SW480 (cell line): ENCODE measurements at places on chromosomes 7 and 10.

- peak; percentile 71 for DNase-seq
Observed at GRCh38 chr10:69819716-69820506, 18.2 kb downstream of the COL13A1 start.

DNA sequence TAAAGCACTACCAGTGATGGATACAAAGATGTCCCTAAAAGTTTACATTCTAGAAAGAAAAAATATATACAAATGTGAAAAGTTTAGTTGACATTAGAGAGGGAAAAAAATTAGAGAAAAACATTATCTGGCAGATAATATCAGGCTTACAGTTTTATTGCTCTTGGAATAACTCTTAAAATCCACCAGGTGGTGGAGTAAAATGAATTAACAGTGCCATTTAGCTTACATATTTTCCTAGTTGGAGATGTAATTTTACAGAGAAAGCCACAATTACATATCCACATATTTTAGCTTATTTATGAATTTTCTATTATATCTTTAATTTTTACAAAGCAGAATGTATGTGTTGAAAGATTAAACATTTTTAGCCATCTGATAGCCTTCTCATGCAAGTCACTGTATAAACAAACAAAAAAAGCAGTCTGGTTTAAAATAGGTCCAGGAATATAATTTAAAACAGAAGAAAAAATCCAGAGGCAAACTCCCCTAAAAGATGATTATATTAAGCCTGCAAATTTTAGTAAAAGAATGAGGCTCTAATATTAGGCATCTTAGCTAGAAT lies 6.5 kb downstream of the CABCOCO1 start:
- no peak for DNase-seq

GRCh38 chr7:138903186-138903820 lies 77.9 kb downstream of the KIAA1549 start:
- peak; percentile 82 for DNase-seq

GRCh38 chr7:151113344-151114150 lies 27.3 kb downstream of the AGAP3 start:
- peak; percentile 57 for DNase-seq

DNA sequence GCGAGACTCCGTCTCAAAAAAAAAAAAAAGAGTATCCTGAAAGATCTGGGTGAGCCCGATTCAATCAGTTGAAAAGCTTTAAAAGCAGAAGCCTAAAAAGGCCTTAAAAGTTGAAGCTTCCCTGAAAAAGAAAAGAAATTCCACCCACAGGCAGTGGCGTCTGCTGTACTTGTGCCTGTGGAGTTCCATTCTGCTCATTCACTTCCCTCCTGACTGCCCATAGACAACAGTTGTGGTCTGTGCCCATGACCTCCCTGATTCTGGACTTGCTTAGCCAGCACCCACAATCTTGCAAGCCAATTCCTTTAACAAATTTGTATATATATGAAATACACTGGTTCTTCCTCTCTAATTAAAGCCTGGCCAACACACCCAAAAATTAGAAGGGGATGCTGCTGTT lies 141.7 kb downstream of the DLG5 start:
- DNase-seq: no peak

GRCh38 chr7:17441557-17441956 lies 143.1 kb downstream of the AHR start:
- DNase-seq: no peak

- DNase-seq: no peak
Observed at GRCh38 chr10:12961416-12962205, 39.9 kb downstream of the CCDC3 start.

- no peak for DNase-seq
Observed at GRCh38 chr7:150978126-150978789, at the start of gene KCNH2. Gene KCNH2, minus strand, starts transcription at chr7:150978321. Its CDS starts 408 bp downstream, at chr7:150977913.

- DNase-seq: no peak
Observed at GRCh38 chr7:155762036-155762435, 50.2 kb downstream of the SHH start.

DNA sequence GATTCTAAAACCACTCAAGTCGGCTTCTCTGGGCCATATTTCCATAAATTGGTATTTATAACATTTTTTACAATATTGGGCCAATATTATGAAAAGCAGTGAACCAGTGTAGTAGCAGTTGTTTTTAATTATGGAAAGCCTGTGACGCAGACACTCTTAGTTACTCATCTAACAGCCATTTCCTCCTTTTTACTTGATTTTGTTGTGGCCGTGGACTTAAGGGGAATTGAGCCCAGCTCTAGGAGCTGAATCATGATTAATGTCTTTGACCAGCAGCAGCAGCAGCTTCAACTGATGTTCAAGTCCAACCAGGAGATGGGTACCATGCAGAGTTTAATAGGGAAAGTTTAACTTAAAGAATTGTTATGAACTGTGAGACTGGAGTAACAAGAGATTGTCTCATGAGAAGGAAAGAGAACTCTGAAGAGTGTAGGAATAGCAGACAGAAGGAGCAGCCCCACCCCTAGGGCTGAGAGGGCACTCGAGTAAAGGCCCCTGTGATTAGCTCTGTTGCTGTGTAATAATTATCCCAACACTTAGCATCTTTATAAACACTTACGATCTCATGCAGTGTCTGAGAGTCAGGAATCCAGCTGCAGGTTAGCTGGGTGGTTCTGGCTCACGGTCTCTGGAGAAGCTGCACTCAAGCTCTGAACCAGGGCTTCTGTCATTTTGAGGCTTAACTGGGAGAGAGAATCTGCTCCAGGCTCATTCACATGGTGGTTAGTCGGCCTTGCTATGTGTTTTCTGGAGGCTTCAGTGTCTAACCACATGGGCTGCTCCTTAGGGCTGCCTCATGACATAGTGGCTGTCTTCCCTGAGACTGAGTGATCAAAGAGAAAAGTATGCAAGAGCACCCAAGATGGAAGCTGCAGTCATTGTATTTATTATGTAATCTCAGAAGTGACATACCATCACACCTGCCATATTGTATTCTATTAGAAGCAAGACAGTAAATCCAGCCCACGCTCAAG lies 4.6 kb downstream of the LANCL2 start:
- no peak for DNase-seq

DNA sequence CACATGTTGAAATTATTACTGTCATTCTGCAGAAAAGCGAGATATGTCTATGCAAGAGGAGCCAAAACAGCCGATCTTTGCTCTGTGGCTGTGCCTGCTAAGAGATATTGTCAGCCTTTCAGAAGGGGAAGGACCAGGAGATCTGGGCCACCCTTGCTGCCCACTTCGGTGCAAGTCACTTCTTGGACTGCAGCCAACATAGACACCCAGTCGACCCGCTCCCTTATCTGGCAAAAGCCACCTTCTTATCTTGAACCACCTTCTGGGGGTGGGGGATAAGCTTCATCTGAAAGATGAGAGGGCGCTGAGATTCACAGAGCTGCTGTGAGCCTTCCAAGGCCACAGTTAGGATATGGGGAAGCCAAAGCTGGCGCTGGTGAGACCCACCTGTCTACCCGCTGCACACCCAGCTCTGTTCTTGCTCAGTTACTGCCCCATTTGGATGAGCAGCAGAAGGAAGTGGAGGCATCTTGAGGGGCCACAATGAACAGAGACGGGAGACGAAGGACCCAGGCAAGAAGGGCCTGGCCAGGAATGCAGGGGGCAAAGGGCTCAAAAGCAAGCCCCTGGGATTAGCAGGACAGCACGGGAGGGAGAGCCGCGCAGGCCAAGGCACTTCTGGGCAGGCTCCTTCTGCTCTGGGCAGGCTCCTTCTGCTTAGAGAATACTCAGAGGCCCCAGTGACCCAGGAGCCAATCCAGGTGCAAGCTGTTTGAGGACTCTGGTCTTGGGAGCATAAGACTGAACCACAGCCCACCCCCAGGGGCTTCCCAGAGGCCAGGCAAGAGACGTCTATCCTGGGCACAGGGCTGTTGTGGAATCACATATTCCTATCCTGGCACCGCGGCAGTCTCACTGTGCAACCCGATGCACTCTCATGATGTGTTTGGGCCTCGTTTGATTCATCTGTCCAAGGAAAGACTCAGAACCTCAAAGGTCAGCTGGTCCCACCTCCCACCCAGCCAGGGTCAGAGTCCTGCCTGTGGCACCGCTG lies 38.4 kb upstream of the NPFFR1 start:
- no peak for DNase-seq

DNA sequence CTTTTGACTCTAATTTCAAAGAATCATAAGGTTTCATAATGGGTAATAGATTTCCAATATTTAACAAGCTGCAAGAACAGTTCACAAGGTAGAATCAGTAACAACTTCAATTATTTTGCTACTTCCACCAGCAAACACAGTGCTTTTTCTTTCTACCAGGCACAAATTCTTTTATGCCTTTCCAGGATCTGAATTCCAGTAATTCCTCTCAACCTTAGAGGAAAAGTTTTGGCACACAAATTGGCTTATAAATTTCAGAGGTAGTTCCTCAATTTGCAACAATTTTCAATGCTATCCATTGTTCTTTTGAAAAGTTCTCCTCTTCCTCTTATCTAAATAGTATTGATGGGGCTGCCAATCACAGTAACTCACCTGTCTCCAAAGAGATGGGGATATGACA lies 665.4 kb upstream of the PHF14 start:
- DNase-seq: no peak

DNA sequence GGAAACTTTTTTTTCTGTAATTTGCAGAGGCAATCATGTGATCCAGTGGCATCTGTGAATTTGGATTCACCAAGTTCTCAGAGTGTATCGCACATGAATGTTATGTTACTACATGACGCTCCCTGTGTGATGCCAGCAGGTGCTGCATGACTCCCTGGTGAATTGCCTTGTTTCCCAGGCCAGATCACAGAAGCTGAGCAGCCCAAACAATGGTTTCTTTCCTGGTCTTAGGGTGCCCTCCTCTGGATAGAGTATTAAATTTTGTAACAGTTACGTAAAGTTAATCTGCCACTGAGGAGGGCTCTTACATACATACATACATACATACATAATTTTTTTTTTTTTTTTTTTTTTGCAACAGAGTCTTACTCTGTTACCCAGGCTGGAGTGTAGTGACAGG lies 3.6 kb downstream of the ZSCAN21 start:
- peak; percentile 88 for DNase-seq

- peak; percentile 62 for DNase-seq
Observed at GRCh38 chr7:36116347-36117202, 36.5 kb upstream of the EEPD1 start.

DNA sequence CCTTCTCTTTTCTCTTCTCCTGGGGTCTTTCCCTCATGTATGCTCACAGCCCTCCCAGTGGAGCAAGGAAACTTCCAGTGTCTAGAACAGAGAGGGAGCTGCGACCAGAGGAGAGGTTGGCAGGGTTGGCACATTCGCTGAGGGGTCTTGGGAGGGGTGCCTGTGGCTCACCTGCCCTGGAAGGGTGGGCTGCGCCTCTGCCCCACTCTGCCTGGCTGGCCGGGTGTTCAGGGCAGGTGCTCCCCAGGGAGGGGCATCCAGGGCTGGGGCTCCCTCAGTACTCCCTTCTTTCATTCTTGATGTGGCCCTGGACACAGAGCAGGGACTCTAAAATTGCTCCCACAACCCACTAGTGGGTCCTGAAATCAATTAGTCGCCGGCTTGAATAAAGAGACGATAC lies 16.9 kb downstream of the SHH start:
- no peak for DNase-seq

GRCh38 chr7:155864991-155865690 lies 52.9 kb upstream of the SHH start:
- DNase-seq: no peak

GRCh38 chr7:93574646-93575554 lies at the start of gene CALCR:
Gene CALCR, minus strand, starts transcription at chr7:93574724. Its CDS starts 87,743 bp downstream, at chr7:93486981.
- DNase-seq: no peak

DNA sequence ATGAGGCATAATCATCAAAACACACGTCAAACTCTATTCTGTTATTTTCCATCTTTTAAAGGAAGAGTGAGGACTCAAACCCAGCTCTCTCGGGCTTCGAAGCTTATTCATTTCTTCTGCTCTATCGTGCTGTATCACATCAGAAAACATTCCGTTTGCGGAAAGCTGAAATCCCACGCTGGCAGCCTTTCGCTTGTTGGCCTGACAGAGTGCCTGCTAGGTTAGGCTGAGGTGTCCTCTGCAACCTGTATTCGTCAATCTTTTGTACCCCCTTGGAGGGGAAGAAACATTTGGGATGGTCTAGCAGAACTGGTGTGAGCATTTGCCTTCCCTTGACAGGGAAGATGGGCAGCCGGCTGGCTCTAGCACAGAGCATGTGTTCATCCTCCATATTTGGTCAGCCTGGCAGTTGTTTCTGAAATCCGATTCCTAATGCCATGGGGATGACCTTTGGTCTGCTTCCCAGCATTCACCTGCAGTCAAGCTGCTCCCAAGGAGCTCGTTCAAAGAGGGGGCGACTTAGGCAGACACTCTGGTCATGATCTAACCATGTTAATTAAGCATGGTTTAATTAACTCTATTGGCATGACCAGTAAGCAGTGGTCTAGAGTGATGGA lies 55.2 kb downstream of the TACC2 start:
- peak; percentile 52 for DNase-seq

- no peak for DNase-seq
Observed at GRCh38 chr10:44955413-44956070, 4.1 kb upstream of the RASSF4 start.

- no peak for DNase-seq
Observed at GRCh38 chr10:126166797-126167196, 221.5 kb downstream of the ADAM12 start.

DNA sequence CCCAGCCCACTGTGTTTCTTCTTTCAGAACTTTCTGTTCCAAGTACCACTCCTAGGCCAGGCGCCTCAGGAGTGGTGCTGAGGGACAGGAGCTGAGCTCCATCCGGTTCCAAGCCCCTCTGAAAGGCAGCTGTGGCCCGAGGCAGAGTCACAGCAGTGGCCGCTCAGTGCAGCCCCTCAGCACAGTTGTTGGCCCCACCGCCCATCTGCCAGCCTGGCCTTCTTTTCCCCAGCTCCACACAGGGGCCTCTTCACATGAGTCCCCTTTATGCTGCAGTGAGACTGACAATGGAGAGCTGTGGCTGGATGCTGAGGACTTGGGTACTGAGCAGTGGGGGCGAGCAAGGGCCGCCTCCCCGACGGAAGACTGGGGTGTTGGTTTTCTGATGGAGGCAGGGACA lies 9.5 kb downstream of the BUD31 start:
- DNase-seq: no peak

DNA sequence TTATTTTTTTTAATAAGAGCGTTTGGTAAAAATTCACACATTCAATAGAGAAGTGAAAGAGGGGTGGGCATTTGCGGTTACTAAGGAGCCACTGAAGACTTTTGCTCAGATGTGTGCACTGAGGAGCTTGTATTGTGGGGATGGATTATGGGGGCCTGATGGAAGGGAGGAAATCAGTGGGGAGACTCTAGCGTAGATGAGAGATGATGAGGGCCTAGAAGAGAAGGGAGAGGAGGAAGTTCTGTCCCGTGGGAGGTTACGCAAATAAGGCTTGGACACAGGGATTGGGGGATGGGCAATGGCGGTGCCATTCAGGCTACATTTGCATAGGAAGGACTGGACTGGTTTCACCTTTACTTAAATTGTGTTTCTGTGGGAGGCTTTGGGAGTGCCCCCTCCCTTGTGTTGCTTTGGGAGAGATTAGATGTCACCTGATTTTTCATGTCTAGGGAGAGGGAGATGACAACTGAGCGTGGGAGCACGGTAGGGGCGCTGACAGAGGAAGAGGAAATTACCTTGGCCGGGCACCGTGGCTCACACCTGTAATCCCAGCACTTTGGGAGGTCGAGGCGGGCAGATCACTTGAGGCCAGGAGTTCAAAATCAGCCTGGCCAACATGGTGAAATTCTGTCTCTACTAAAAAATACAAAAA lies 2.2 kb upstream of the HIP1 start:
- no peak for DNase-seq

- no peak for DNase-seq
Observed at GRCh38 chr7:137282043-137282442, 61.5 kb downstream of the PTN start.

GRCh38 chr7:129779602-129780256 lies 168.2 kb downstream of the NRF1 start:
- DNase-seq: peak; percentile 91
